ENCODE measurements at places on chromosomes 3 and 15.

GRCh38 chr3:61832375-61833229, 271.2 kb downstream of the PTPRG start:
- no peak for DNase-seq

GRCh38 chr15:41561104-41561776, 2.2 kb downstream of the TYRO3 start:
- no peak for DNase-seq

DNA sequence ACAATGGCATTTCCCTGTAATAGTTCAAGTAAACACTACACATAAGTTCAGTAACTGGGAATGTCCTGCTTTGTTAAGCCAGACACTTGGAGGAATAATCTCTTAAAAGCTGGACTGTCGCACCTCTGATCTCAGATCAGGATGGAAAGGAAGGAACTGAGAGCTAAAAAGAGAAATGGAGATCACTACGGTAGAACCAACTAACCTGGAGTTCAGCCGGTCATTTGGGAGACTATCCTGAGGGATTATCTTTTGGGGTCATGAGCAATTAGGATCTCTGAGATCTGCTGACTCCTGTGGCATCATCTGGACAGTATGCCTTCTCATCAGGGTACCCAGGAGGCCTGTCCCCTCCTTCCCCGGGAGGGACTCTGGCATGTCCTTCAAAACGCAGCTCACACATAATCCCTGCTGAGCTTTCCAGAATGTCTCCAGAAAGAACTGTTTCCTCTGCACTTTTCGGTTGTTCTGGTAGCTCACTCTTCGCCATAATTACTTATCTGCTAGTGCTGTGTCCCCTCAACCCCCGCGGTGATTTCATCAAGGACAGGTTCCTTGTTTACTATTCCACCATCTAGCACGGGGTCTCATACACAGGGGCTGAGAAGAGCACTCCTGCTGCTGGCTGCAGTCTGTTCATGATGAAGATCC, 115.6 kb downstream of the SENP2 start:
- no peak for DNase-seq

GRCh38 chr3:123327956-123328850, 120.7 kb downstream of the ADCY5 start:
- DNase-seq: no peak

DNA sequence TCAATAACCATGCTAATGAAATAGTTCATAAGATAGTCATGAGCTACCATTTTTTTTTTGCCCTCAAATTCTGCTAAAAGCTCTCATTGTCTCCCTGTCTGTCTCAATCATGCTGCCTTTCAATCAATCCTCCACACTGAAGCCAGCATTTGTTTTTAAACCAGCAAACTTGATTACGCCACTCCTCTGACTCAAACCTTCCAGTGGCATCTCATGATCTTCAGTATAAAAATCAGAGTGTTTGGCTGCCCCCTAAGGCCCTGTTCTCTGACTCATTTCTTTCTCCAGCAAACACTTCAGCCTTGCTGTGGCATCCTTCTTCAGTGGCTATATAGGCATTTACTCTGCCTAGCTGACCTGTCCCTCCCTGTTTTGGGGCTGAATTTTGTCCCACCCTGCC, 36.0 kb upstream of the EOMES start:
- no peak for DNase-seq

DNA sequence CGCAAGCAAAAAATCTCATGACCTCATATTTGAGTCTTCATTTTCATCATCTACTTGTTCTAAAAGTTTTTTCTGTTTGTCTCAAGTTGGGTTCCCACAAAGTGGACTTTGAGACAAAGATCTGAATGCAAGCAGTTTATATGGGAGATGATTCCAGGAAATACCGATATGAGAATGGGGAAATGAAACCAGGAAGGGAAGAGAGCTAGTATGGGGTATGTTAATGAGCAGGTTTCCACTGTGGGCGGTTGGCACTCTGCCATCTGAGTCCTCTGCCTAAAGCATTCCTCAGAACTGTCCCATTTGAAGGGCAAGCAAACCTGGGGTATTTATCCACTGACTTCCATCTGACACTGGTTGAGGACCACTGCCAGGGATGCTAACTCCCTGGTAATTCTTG, 8.8 kb downstream of the ADPRH start:
- no peak for DNase-seq

- no peak for DNase-seq
Measured at GRCh38 chr15:66900586-66901310, 164.7 kb upstream of the SMAD3 start.

- no peak for DNase-seq
Measured at GRCh38 chr3:178454726-178455125, 81.5 kb upstream of the KCNMB2 start.

DNA sequence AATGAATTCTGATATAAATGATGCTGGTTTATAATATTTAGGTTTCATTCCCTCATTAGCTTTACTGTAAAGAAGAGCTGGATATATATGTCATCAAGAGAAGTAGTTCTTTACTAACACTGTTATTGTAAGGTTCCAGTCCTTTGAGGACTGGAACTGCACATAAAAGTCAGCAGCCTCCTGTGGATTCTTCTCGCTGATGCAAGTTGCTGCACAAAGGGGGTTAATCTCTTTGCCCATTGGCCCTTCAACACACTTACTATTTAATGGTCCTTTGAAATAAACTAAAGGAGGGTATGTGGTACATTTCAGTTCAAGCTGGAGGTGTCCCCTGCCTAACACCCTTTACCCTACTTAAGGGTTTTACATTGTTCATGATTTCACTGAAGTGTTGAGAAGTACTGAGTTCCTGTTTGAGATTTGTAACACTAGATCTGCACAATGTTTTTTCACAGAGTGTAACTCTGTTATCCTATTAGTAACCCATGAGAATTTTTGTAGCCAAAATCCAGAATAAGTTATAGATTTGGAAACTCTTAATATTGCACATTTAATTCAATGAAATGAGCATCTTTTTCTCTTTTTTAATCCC, 43.9 kb downstream of the NR2C2 start:
- DNase-seq: no peak

DNA sequence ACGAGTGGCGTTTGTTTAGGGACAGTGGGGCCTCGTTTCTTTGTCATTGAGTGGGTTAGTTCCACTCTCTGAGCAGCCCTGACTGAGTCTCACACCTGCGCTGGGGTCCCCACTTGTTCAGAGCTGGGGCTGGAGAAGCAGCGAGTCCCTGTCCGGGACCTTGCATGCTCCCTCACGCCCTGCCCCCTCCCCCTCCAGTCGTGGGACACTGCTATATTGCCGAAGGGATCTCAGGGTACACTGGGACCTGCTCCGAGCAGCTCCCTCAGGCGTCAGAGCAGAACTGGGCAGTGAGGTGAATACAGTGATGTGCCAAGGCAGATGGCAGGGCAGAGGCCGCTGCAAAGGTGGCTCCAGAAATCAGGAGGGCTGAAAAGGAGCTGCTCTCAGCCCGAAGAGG, 59.9 kb upstream of the KLF13 start:
- no peak for DNase-seq

DNA sequence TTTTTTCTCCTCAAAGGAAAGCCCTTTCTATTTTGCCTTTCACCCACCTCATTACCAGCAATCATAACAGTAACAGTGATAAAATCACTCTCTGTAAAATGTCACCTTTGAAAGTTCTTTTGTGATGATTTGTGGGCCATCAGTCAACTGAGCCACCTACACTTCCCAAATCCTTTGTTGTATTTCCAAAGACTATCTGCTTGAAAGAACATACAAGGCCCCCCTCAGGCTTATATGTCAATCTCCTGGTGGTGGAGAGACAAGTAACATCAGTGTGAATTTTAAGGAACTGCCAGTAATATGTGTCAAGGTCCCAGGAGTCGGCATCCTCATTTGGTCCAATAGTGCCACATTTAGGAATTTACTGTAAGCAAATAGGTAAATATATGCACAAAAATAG, 161.1 kb upstream of the EOMES start:
- DNase-seq: no peak

DNA sequence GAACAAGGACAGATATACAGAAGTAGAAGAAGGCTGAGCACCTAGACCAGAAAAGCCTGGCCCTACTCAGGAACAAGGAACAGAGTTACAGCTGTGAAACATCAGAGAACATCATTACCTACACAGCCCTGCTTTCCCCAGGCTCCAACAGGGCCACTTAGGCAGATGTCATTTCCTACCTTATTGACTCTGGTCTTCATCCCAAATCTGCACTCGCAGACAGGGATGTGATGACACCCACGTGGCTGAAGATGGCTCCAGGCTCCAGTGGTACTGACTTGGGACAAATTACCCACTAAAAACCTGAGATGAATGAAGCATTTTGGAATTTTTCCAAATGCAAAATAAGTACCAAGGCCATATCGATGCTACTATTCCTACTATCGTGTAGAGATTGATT, 18.0 kb upstream of the SSUH2 start:
- DNase-seq: no peak

GRCh38 chr3:46994801-46995731, 15.6 kb downstream of the NBEAL2 start:
- DNase-seq: no peak

DNA sequence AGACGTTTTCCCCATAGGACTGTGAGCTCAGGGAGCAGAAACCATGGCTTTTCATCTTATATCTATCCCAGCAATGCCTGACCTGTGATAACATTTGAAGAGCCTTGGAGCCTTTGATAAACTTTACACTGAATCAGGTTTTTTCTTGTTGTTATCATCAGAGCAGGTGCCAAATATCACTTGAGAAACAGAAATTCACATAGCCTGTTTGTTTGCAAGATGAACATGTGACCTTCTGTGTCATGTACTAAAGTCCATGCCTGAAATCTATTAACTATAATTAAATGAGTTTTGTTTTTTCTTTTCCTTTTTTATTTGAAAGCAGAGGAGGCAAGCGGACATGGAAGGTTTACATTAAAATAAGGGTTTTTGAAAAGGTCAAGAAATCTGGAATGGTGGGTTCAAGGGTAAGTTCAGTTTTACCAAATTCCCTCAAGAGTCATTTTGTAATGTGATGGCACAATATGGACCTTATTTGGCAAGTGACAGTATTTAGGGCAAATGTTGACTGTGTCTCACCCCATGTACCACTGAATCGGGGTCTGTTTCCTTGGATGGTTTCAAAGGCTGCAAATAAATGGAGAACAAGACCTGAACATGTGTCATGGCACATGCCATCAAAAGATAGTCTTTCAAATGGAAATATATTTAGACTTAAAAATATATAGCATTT, 90.7 kb downstream of the NEK10 start:
- no peak for DNase-seq

GRCh38 chr3:37826933-37827332, 34.7 kb upstream of the CTDSPL start:
- DNase-seq: no peak

DNA sequence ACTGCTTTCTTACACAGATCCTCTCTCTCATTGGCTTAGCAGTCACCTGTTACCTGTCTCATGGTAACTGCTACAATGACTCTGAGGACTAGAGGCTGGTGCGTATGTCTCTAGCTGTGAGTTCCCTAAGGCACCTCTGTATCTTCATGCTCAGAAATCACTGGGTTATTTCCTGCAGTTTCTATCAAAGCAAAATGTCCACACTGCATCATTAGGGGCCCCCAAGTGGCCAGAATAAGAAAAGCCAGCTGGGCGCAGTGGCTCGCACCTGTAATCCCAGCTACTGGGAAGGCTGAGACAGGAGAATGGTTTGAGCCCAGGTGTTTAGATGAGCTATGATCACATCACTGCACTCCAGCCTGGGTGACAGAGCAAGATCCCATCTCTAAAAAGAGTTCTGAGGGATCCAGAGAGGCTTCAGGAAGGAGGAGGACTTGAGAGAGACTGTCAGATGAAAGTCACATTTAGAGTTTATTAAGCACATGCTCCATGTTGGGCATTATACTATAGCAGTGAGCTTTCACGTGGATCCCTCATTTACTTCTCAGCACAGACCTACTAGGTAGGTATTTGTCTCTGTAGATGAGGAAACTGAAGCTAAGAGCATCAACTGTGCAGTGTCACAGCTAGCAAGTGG, 2.3 kb upstream of the VPS18 start:
- DNase-seq: no peak

GRCh38 chr3:56787784-56788256, 13.9 kb downstream of the ARHGEF3 start:
- DNase-seq: no peak

- DNase-seq: no peak
Measured at GRCh38 chr3:9809239-9809614, 835 bp upstream of the TTLL3 start.

- no peak for DNase-seq
Measured at GRCh38 chr3:101146946-101147345, 153.7 kb upstream of the ABI3BP start.

- DNase-seq: no peak
Measured at GRCh38 chr15:91609966-91610365, 243.5 kb upstream of the SLCO3A1 start.

GRCh38 chr3:156456771-156457224, 98.1 kb downstream of the SSR3 start:
- DNase-seq: no peak

DNA sequence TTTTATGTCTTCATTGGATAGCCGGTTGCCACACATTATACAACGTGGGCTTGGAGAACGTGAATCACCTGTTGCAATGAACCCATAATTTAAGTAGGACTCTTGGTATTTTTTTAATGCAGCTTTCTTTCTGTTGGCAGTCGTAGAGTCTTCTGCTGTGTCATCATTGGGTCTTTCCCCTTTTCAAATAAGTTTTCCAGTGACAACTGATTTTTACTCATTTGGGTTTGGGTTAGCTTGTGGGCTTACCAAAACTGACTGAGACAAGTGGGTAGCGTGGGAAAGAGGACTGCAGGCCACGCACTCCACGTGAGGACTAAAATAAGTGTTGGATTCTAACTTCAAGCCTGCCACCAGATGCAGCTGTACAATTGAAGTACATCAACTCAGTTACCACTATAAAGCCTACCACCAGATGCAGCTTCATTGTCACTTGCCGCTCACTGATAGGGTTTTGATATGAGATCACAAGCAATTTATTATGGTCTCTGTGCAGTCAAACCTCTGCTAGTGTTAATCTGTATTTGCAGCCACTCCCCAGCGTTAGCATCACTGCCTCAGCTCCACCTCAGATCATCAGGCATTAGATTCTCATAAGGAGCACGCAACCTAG, 6.4 kb upstream of the CAPN7 start:
- DNase-seq: no peak

GRCh38 chr15:90143166-90143655, 40.9 kb upstream of the IDH2 start:
- DNase-seq: peak; percentile 68

DNA sequence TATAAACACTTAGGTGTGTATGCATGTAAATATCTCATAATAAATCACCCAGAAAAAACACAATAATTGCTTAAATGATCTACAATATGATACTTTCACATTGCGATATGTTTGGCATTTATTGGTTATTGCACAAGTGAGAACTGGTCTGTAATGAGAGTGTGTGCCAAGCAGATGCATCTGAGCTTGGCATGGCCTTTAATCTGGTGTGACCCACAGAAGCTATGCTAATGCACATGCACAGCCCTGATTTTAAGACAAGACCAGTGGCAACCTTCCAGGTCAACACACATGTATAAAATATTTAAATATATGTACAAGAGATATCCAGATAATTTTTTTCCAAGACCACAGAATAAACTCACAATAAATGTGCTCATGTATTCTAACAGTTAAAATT, 42.7 kb downstream of the C2CD4A start:
- DNase-seq: no peak
